ENCODE measurements at places on chromosomes 11 and 22.

DNA sequence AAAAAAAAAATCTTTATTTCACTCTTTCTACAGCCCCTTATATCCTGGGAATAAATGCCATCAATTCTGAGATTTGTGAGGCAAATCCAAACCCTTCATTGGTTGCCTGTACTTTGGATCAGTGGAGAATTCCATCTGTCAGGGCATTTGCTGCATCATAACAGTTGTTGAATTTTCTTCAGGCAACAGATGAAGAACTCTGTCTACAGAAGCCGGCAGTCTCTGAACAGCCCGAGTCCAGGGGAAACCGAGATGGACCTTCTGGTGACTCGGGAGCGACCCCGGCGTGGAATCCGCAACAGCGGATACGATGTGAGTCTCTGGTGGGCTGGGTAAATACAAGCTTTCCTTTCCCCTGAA, 82.3 kb downstream of the C11orf91 start:
- no peak for DNase-seq

DNA sequence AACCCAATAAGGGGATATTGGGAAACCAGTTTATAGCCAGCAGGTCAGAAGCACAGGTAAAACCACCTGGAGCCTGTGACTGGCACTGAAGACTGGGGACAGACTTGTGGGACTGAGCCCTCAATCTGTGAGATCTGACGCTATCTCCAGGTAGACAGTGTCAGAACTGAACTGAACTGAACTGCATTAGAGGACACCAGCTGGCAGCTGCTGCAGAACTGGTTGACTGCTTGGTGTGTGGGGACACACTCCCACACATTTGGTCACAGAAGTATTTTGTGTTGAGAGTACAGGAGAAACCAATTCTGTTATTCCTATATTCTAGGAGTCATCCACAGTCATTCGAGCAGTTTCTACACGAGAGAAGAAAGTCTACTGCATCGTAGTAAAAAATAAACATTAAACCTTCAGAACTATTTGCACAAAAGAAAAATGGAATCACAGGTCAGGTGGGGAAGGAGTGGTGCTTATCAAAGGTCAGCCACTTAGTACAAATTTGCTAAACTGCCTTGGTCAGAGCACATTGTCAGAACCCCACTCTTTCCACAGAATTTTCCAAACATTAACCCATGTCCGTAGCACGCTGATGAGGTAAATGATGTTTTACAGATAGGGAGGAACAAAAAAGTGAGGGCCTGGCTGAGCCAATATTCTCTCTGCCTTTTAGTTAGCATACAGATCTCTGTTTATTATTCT, 77.2 kb downstream of the SIK3 start:
- DNase-seq, result no peak

GRCh38 chr11:38356255-38356654, 1758.2 kb upstream of the RAG2 start:
- no peak for DNase-seq

DNA sequence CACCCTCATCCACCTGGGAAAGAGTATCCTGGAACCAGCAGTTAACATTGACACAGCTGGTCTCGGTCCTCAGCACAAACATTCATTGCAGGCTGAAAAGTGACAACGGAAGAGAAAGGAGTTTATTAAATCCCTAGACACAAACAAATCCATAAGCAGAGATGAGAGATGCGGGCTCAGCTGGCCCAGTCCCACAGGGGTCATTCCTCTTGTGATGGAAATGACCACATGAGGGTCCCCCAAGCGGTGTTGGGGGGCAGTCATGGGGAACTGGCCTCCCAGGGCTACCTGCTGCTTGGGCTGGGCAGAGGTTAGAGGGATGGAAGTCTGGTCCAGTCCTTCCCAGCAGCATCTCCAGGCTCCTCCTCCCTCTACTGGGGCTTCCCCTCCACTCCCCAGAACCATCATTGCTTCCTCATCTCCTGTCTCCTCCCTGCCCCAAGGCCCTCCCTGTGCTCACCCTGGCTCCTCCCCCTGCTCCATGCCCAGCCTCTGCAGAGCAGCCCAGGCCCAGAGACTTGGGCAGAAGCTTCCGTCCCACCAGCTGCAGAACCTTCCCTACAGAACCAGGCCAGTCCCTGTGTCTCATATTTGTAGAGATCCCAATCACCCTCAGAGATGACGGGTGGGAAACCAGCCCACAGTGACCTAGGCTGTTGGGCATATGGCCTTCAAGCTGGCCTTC, 5.4 kb upstream of the IGLL5 start:
- DNase-seq, result no peak

- no peak for DNase-seq
Measured at GRCh38 chr22:48717883-48718817, 1109.5 kb downstream of the BRD1 start.
